ENCODE measurements at places on chromosomes 1 and 21. TPM values are rescaled to one million over a fixed set of nuclear protein-coding genes. Genes with fewer than 3 reads are reported as not detected.

DNA sequence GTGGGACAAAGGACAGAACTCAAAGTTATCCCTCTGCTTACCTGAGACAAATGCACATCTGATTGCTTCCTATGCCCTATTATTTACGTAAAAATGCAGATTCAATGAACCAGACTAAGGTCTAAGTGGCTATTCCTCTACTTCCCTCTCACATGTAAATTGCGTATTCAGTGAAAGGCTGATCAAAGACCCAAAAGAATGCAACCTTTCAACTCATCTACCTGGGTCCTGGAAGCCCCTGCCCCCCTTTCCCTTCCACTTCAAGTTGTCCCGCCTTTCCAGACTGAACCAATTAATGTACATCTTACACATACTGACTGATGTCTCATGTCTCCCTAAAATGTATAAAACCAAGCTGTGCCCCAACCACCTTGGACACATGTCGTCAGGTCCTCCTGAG lies 14.6 kb downstream of the SSX2IP start:
- DNase-seq = no peak

- DNase-seq = no peak
These were observed 112.0 kb downstream of the AKT3 start for GRCh38 chr1:243738020-243738419.

DNA sequence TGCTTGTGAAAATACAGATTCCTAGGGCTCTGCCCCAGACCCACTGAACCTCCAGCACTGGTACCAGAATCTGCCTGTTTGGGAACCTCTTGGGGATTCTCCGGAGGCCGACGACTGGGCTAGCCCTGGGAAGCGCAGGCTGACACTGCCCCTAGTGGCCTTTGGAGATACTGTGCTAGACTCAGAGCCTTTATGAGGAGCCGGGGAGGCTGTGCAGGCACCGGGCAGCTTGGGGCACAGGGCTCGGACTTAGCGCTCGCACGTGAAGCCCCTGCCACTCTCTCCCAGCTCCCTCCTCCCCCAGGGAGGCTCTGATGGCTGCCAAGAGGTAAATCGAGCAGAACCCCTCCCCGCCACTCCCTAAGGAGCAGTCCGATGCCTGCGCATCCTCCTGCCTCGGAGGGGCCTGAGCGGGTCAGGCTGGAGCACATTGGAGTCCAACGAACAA lies 144.6 kb upstream of the TNR start:
- DNase-seq = peak; percentile 34

DNA sequence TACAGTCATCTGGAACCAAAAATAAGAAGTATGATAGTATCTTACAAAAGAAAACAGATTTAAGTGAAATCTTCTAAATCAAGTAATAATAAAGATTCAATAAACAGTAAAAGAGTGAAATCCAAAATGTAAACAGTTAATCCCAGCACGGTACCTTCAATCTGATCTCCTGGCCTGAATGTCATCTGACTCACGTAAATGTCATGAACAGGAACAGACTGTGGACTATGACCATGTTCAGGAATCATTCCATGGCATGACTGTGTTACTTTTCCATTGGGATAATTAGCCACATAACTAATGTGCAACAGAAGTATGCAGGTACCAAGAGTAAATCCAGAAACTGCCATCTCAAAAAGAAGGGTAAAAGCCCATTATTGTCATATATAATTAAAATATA lies 18.0 kb downstream of the FRRS1 start:
- peak; percentile 53 for DNase-seq

DNA sequence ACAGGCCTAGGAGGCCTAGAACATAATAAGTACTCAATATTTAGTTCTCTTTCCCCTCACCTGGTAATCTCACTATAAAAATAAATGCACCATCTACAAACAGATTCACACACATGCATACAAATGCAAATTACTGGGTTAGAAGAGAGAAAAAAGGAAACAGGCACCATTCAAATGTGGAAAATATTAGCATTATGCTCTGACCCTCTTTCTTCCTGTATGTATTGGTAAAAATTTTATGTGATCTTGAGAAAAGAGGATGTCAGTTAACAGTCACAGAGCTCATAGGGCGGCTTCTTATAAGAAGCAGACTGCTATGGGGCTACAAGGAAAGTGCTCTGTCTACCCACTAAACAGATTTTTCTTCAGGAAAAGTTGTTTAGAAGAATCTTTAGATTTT lies 565.4 kb downstream of the LMO4 start:
- DNase-seq = no peak

RAB25 gene
- total RNA-seq = 83.7 TPM

GRCh38 chr1:94100785-94101612 lies 19.9 kb downstream of the ABCA4 start:
- DNase-seq = no peak

- DNase-seq = no peak
These were observed 361 bp downstream of the TMCC2 start for GRCh38 chr1:205228093-205228521.

PKNOX1 gene
- 7.9 TPM for total RNA-seq

SUSD4 gene
- 3.1 TPM for total RNA-seq

- DNase-seq = peak; percentile 85
These were observed 37.0 kb downstream of the TM2D1 start for GRCh38 chr1:61687901-61688300.

GRCh38 chr21:34642211-34643075 lies 26.4 kb upstream of the CLIC6 start:
- peak; percentile 49 for DNase-seq

DNA sequence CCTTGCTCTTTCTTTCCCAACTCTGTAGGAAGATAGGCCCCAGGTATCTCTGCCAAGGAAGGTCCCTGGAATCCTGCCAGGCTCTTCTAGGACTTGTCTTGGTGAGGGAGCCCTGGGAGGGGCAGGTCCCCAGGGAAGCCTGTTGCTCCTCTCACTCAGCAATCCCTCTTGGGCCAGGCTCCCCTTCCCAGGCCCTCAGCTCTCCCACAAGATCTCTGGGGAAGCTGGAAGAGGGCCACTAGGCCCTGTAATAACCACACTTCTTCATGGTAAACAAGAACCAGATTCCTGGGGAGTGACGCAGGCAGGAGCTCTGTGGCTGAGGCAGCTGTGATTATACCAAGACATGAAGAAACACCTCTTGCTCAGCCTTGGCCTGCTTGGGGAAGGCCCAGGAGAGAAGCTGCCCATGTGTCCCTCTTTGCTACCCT lies 9.9 kb upstream of the MAPKAPK2 start:
- DNase-seq = peak; percentile 98

DNA sequence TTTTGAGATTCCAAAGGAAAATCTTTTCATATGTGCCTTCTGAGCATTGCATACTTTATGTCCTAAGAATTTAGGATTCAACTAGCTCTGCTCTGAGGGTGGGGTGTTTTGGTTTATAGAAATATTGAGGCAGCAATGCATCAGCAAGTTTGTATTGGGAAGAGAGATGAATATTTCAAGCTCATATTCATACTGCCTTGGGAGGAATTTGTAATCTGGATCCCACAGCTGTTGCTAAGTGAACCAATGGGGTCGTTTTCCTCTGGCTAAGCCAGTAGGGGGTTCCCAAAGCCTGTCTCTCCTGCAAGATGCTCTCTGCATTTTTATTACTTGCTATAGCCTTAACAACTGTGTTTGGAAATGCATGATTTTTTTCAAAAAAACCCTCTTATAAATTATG lies 130.6 kb downstream of the SNX7 start:
- no peak for DNase-seq

DNA sequence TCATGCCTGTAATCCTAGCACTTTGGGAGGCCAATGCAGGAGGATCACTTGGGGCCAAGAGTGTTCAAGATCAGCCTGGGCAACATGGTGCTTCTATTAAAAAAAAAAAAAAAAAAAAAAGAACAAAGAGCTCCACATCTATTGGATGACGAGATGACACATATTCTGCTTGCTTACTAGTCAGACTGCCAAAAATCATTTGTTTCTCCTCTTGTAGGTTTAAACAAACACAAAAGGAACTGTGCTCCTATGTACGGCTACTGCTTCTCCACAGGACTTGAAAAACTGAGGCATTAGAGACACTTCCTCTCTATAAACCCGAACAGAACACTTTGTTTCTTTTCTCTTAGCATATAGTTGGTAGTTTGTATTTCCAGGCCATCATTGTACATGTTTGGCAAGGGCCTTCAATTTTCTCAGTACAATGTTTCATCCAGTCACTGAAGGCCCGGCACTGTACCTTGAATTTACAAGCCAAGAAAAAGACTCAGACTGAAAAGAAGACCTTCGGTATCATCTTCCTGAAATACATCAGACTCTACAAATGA lies 6.0 kb downstream of the TRIT1 start:
- DNase-seq = no peak

DNA sequence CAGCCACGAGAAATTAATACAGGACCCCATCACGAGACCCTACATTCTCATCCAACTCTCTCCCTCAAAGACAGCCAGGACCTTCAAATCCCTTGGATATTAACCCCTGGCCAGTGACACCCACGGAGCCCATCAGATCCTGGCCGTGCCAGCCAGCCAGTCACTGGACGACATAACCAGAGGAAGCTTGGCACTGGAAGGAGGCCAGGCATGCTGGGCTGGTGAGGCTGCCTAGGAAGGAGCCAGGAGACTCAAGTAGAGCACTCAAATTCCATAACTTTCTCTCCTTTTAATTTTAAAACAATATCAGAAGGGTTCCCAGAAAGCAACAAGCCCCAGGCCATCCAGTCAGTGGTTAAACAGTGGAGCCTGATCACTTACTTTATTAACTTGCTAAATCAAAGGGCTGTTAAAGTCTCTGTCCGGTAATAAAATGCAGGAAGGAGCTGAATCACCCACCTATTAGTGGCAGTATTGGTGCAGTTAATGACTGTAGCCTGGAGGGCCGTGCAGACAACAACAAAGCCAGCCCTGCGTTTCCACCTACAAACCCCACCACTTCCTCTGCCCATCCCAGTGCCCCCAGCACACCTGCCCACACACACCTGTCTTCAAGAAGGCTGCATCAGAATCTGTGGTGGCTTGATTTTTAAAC lies 78.0 kb downstream of the HIVEP3 start:
- DNase-seq = peak; percentile 15

OR6K3 gene
- total RNA-seq = not detected

HMCN1 gene
- 1.9 TPM for total RNA-seq

DNA sequence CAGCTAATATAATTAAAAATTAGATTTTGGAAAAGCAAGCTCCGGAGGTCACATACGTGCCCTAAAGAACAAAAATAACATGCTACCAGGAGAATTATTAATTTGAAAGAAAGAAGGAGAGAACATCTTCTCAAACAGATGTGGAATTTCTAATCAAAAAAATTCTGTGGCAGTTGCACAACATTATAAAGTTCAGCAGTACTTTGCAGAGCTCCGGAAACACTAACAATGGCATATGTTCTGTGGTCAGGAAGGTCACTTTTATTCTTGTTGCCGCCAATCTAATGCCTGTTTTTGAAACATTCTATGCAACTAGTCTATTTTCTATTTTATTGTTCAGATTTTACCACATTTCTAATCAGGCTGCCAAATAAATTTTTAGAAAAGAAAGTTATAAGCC lies 186.8 kb downstream of the SMYD3 start:
- no peak for DNase-seq

GRCh38 chr1:147452809-147453208 lies 88.5 kb upstream of the BCL9 start:
- DNase-seq = no peak

KANK4 gene
- total RNA-seq = 0.13 TPM

GRCh38 chr1:33255347-33256220 lies 708 bp upstream of the ZNF362 start:
- DNase-seq = peak; percentile 62

CHRM3 gene
- 1.0 TPM for total RNA-seq

DNA sequence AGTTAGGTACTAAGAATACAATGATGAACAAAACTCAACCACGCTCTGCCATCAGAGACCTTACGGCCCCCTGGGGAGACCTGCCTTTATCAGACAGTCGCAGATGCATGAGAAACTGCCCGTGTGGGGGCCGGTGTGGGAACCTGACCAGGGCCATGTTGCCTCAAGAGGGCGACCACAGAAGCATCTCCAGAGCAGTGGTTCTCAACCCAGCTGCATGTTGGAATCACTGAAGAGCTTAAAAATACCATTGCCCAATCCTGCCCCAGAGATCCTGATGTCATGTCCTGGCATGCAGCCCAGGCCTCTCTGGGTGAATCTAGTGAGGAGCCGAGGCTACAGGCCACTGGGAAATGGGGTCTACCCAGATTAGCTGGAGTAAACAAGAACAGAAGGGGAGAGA lies 108.7 kb downstream of the PRDM2 start:
- DNase-seq = peak; percentile 55

TTC22 gene
- 12.5 TPM for total RNA-seq

KRTAP13-2 gene
- total RNA-seq = not detected

DNA sequence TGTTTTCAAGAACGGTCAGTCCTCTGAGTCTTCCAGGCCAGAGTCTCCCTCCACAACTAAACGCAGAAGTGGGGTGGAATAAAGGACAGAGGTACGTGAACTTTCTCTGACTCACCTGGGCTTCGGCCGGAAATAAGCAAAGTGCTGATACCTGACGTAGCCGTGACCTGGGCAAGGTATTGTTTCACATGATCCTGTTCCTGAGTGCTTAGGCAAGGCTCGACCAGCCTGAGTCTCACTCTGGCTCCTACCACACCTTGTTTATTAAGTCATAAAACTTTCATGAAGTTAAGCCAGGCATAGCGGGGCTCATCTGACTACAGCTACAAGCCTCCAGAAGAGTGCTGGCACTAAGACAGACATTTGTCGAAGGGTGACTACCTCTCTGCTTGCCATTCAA lies 327.5 kb downstream of the SETD4 start:
- peak; percentile 83 for DNase-seq

DNA sequence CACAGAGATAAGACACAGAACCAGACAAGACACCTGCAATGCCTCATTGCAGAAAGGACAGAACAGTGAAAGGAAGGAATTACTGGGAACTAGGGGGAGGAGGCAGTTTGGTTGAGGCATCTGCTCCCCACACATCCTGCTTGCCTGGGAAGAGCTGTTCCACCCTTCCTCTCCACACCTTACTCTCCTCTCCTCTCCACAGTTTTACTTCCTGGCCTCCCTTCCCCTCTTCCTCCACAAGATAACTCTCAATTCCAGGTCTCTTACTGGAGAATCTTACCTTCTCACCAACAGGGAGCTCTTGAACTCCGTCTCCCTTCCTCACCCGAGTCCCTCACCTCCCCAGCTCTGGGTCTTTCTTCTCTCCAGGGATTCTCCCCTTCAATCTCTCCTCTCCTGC lies 2.1 kb downstream of the ELOVL1 start:
- DNase-seq = no peak

DNA sequence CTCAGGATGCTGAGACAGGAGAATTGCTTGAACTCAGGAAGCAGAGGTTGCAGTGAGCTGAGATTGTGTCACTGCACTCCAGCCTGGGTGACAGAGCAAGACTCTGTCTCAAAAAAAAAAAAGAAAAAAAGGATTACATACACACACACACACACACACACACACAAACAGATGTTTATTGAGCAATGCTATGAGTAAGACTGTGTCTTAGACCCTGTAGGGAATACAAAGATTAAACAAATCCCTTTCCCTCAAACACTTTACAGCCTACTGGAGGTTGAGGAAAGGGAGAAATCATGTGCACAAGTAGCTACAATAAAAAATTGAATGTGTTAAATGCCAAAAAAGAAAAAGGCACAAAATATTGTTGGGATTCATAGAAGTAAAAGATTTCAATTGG lies 58.1 kb downstream of the RPAP2 start:
- peak; percentile 75 for DNase-seq

Data from bronchial epithelial cell (primary cell).